Tibial artery (tissue), 4 donors: ENCODE measurements at places on chromosomes 4 and X.

DNA sequence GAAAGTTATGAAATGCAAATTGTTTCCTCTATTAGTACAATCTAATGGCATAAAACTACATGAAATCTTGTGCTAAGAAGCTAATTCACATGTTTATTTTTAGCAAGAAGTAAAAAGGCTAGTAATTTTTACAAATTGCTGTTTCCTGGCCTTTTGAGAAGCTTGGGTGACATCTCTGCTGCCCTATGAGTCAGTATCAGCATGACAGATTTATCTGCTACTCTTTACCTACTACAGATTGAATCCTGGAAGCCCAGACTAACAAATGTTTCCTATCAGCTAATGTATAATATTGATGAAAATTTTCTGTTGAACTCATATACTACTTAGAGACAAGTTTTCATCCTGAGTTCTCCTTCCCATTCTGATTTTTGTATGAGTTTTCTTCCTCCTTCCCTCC lies 232.4 kb downstream of the DCTD start:
- no peak overlapping the region for H3K4me3 ChIP-seq
- no peaks in the 10 kb centered on the region for H3K4me1 ChIP-seq
- H3K27ac ChIP-seq: no peak overlapping the region
- H3K36me3 ChIP-seq: no peaks in the 10 kb centered on the region
- DNase-seq: no peak

DNA sequence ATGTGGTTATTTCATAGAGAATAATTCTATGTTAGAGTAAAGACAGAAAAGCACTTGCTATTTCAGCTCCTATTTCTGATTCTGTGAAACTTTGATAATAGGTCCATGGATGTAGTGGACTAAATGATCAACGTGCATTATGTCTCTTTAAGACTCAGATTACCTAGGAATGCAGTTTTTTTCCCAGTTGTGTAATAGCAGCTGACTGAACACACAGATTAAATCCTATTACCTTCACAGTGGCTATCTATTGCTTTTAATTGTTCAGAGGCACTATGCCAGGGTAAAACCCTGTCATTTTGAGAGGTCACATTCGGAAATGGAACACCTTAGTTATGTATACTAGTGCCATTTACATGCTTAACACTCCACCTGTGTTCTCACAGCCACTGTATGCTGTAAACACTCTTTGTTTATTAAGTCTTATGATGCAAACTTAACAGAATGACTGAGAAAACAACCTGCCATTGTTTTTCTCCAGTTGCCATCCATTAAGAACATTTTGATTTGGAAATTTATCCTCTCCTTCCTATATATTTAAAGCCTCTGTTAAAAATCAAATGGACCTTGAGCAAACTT lies 70.5 kb downstream of the HPGD start:
- peaks cover 8% of the 10 kb centered on the region for H3K4me1 ChIP-seq
- DNase-seq: no peak
- H3K27me3 ChIP-seq: no peaks in the 10 kb centered on the region
- H3K4me3 ChIP-seq: no peak overlapping the region
- no peak overlapping the region for H3K27ac ChIP-seq
- H3K36me3 ChIP-seq: no peaks in the 10 kb centered on the region

- no peaks in the 10 kb centered on the region for H3K4me1 ChIP-seq
- H3K36me3 ChIP-seq: no peaks in the 10 kb centered on the region
- no peak for DNase-seq
These were observed 2691.0 kb downstream of the PCDH7 start for GRCh38 chr4:33411182-33411581.

DNA sequence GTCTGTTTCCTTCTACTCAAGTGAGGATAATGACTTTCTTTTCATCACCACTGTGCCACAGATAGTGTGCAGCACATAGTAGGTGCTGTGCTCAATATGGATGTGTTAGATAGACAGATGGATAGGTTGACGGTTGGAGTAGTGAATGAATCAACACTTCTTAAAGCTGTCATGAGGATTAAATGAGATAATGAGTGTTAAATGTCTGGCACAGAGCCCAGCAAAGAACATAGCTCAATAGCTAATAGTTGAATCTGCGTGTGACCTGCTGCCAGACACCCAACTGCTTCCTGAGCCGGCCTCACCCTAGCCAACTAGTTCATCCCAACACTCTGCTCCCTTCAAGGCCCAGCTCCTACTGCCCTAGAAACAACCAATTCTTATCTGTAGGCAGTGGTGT lies 67.7 kb upstream of the PJA1 start:
- H3K27me3 ChIP-seq: no peaks in the 10 kb centered on the region
- no peak for DNase-seq
- no peak overlapping the region for H3K27ac ChIP-seq
- H3K4me1 ChIP-seq: peaks cover under 1% of the 10 kb centered on the region
- H3K36me3 ChIP-seq: no peaks in the 10 kb centered on the region

DNA sequence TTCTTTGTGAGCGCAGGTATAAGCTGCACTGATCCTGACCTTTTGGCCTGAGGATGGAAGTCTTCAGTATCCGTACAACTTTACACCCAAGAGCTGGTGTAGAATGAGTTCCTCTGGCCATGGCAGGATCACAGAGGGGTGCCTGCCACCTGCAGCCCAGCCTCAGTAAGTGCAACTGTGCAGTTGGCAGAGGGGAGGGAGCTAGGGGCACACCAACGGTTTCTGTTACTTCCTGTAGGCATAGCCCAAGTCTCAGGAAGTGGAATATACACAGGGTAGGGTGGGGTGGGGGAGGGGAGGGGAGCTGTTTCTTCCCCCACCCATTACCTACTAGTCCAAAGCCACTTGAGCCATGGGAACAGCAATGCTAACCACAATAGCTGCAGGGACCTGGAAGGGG lies 85.4 kb upstream of the GBA3 start:
- no peak overlapping the region for H3K27ac ChIP-seq
- H3K36me3 ChIP-seq: no peaks in the 10 kb centered on the region
- H3K4me1 ChIP-seq: no peaks in the 10 kb centered on the region

- H3K4me1 ChIP-seq: no peaks in the 10 kb centered on the region
- H3K36me3 ChIP-seq: no peaks in the 10 kb centered on the region
- no peak overlapping the region for H3K4me3 ChIP-seq
- no peak overlapping the region for H3K27ac ChIP-seq
- no peaks in the 10 kb centered on the region for H3K27me3 ChIP-seq
These were observed 179.1 kb upstream of the NDST4 start for GRCh38 chr4:115292320-115293092.

- peaks cover 4% of the 10 kb centered on the region for H3K4me1 ChIP-seq
- peak overlapping the region; percentile 85 for H3K27ac ChIP-seq
- DNase-seq: no peak
- H3K27me3 ChIP-seq: no peaks in the 10 kb centered on the region
- H3K4me3 ChIP-seq: peak overlapping the region; percentile 71
These were observed 797 bp downstream of the CD99L2 start for GRCh38 chrX:150897421-150898320.

- H3K27me3 ChIP-seq: no peaks in the 10 kb centered on the region
- H3K27ac ChIP-seq: no peak overlapping the region
- no peak overlapping the region for H3K4me3 ChIP-seq
- no peaks in the 10 kb centered on the region for H3K36me3 ChIP-seq
- no peak for DNase-seq
These were observed 44.7 kb upstream of the IGFBP7 start for GRCh38 chr4:57154926-57155325.

DNA sequence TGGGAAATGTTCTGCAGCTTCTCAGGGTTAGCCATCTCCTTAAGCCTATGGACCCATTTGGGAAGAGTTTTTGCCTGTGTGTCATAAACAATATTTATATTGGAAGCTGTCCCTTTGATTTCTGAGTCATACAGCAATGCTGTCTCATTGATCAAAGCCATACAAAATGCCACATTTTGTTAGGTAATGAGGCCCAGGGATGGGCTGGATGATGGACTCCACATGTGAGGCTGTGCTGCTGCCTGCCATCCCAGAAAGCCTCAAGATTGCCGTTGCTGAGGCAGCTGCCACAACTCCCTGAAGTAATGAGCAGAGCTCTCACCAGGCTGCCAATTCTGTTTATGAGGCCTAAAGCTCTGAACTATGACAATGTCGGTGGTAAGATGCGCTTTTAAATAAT lies 12.2 kb upstream of the GJB1 start:
- no peak for DNase-seq
- H3K36me3 ChIP-seq: no peaks in the 10 kb centered on the region
- H3K4me3 ChIP-seq: no peak overlapping the region
- no peaks in the 10 kb centered on the region for H3K27me3 ChIP-seq
- no peak overlapping the region for H3K27ac ChIP-seq

DNA sequence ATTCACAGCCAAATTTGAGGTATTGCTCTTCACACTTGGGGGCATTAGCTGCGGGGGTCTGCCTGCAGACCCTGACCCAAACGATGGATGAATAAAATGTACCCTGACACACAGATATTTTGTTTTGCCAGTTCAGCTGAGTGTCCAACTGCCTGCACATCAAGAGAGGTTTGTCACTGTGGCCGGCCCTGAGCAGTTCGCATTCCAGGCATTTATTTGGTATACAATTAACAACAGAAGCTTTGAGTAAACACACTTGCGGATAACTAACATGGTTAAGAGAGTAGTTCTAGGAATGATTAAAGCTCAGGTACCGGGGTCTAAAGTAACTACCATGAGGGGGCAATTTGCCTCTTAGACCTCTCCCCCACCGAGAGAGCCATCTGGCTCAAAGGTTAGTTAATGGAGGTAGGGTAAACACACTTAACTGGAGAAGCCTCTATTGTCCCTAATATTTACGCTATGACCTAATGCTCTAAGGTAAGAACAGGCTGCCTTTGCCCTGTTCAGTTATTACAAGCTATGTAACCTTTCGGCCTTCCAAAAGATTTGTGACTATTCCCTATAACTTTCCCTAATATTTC lies 162.0 kb downstream of the SNCA start:
- no peak for DNase-seq
- no peaks in the 10 kb centered on the region for H3K36me3 ChIP-seq
- H3K27ac ChIP-seq: no peak overlapping the region

DNA sequence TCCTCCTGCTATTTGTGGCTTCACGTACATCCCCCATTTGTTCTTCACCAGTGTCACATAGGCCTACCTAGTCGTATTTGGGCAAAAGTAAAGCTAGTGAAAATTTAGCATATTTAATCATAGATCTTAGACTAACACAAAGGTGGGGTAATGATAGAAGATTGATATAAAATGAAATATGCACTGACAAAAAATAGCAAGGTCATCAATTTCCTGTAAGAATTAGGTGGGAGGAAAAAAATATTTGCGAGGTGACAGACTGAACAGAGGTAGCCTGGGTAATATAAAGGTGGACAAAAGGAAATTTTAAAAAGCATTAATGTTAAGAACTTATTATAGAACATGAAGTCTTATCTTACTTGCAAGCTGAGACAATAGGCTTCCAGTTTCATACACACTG lies 239.9 kb downstream of the PCDH10 start:
- H3K27me3 ChIP-seq: no peaks in the 10 kb centered on the region
- no peaks in the 10 kb centered on the region for H3K4me1 ChIP-seq
- H3K27ac ChIP-seq: no peak overlapping the region
- DNase-seq: no peak

DNA sequence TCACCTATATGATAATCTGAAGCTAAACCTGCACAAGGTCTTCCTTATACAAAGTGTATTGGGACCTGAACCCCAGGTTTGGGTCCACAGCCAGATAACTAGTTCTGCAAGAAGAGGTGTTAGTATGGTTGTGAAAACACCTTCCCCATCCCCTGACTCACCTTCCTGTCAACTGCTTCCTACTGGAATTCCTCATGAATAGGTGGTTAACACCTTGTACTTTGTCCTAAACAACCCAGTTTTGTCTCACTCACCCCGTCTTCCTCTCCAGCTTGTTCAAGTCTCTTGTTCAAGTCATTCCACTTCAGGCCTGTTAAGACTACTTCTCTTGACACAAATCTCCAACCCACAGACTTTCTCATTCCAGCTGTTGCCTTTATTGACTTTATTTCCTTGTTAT lies 45.5 kb downstream of the CCNG2 start:
- H3K4me3 ChIP-seq: no peak overlapping the region
- no peaks in the 10 kb centered on the region for H3K4me1 ChIP-seq
- no peak for DNase-seq
- H3K36me3 ChIP-seq: no peaks in the 10 kb centered on the region

- no peak overlapping the region for H3K4me3 ChIP-seq
- no peaks in the 10 kb centered on the region for H3K4me1 ChIP-seq
- no peaks in the 10 kb centered on the region for H3K27me3 ChIP-seq
- no peak for DNase-seq
- H3K36me3 ChIP-seq: no peaks in the 10 kb centered on the region
These were observed 15.2 kb upstream of the FAM47A start for GRCh38 chrX:34147345-34147744.

DNA sequence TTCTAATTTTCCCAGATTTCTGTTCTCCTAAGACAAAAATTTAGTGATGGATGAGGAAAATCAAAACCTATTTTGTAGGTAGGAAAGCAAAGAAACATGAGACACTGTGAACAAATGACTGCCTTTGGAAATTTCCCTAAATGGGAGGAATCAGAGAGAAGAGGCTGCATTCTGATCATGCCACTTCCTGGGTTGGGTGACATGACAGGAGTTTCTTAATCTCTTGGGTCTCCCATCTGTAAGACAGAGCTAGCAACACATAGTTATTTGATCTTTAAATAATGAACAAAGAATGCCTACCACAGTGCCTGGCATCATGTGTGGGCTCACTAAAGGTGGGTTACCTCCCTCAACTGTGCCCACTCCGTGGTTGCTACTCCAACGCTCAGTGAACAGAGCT lies 57.1 kb downstream of the CCDC149 start:
- DNase-seq: no peak
- no peaks in the 10 kb centered on the region for H3K36me3 ChIP-seq
- peaks cover 44% of the 10 kb centered on the region for H3K4me1 ChIP-seq
- peak overlapping the region; percentile 48 for H3K27ac ChIP-seq
- no peak overlapping the region for H3K4me3 ChIP-seq

DNA sequence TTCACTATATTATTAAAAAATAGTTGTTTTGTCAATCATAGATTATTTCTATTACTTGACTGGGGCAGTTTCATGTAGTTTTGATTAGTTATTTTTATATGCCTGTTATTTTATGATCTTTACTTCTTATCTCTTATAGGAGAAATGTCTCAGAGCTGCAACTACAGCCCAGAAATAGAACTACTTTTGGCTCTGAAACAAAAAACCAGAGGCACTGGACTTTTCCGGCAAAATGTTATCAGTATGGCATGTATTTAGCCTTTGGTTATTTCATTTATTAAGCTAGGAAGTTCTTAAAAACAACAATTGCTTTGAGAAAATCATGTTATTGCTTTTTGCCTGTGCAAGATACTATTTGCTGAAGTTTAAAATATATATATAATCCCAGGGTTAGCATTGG lies 566.5 kb downstream of the ANKRD50 start:
- H3K4me1 ChIP-seq: peaks cover 9% of the 10 kb centered on the region
- no peaks in the 10 kb centered on the region for H3K36me3 ChIP-seq
- no peaks in the 10 kb centered on the region for H3K27me3 ChIP-seq
- H3K4me3 ChIP-seq: no peak overlapping the region
